CD4-positive, alpha-beta T cell treated with Interleukin-4 for 1 hour (primary cell): ENCODE measurements at places on chromosomes 4 and X.

DNA sequence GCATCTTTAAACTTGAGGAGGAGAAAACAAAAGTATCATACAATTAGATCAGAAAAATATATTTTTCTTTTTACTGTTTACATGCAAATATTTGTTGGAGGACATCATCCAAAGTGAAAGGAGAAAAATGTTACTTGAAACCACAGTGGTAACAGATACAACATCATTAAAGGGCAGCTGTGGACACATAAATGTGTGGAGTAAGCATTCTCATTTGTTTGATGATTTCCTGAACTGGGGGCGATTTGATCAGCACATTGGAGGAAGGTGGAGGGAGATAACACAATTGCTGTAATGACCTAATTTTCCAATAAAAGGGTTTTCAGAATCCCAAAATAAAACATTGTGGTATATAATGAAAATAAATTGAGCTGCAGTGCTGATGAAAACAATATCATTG is 314.5 kb upstream of the HS3ST1 start:
- no peak for DNase-seq

- no peak for DNase-seq
Measured at GRCh38 chrX:133542476-133542875, 127.2 kb upstream of the GPC4 start.

GRCh38 chr4:52701207-52701606 is 42.1 kb upstream of the USP46 start:
- no peak for DNase-seq

DNA sequence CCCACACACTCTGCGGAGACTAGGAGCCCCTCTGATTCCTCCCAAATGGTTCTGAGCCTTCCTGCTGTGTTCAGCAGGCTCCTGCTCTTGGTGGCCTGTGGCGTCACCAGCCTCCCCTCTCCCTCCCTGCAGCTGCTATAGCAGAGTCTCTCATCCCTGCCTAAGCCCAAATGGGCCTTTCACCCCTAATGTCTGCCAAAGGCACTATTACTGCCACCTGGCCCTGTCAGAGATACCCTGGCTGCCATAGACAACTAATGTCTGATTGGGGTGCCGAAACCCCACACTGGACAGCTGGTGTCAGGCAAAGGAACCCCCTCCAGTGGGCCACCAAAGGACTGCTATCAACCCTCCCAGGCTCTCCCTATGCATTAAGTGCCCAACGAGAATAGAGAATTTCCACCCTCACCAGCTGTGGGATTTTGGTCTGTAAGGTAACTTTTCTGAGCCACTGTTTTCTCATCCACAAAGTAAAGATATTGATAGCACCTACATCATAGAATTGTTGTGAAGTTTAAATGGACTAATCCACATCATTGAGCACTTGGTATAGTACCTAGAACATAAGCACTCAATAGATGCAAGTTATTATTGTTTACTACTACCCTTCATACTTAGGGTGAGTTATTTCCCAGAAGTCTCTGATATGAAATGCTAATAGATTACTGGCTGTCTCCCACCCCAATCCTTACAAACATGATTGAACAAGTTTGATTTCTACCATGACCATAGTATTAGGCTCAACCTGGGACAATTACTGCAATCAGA is 421.3 kb downstream of the MID1IP1 start:
- DNase-seq = no peak

- DNase-seq = no peak
Measured at GRCh38 chr4:60129740-60130139, 1070.4 kb upstream of the ADGRL3 start.

DNA sequence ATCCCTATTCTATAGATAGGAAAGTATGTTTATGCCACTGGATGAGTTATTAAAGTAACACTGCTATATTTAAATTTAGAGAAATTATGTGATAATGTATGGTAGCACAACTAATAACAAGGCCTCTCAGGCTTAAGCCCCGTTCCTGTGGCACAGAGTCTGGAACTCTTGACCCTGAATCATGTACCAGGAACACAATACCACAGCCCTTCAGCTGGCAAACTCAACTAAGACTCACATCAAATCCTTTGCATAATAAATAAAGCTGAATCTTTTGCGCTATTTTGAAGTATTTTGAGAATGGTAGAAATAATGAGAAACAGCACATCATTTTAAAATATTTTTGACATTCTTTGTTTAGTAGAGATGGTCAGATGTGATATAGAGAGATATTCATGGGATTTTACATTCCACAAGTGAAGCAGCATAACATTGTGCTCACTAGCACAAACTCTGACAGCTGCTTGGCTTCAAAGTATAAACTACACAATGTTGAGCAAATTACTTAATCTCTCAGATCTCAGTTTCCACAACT is 478.4 kb upstream of the FAM241A start:
- no peak for DNase-seq

GRCh38 chrX:97238632-97239031 is 354.9 kb downstream of the RPA4 start:
- DNase-seq = no peak

- DNase-seq = no peak
Measured at GRCh38 chrX:118519411-118520215, 24.0 kb downstream of the DOCK11 start.

DNA sequence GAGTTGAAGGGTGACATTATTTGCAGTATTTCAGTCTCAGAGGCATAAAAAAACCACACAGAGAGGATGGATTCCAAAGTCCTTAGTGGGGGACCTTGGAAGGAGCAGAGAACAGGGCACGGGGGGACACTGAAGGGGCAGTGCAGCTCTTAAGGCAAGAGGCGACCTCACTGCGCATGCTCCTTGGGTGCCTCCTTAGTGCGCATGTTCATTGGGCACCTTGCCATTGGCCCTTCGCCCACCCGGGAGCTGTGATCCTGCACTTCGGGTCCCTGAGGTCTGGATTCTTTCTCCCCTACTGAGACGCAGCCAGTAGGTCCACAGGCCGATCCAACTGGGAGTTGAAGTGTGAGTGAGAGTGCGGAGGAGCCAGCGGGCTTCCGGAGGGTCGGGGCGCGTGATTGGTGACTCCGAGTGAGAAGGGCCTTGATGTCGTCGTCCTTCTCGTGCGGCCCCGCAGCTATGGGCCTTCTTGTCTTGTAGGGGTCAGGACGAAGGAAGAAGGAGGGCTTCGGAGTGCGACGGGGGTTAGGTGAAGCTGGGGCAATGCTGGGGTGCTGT is at the start of gene XAGE5:
XAGE5 (plus strand) TSS at position 223 of the 561 bp plus-strand sequence. CDS start 1,280 bp downstream, outside the sequence.
- DNase-seq = no peak

GRCh38 chr4:101853691-101854090 is 63.2 kb downstream of the BANK1 start:
- no peak for DNase-seq

DNA sequence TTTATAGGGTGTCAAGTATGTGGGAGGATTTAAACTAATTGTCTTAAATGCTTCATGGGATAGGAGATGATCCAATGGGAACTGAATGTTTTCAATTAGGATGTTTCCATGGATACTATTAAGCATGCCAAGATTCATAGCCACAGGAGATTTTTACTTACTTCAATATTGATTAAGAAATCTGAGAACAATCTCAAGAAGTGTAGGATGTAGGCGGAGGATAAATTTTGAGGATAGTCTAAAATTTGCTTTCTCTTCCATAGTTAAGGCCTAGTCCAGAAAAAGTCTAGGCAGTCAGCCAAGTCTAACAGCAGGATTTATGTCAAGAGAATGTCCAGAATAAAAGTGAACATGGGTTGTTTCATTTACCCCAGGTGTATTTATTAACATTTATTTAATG is 32.8 kb downstream of the REPS2 start:
- DNase-seq = no peak

DNA sequence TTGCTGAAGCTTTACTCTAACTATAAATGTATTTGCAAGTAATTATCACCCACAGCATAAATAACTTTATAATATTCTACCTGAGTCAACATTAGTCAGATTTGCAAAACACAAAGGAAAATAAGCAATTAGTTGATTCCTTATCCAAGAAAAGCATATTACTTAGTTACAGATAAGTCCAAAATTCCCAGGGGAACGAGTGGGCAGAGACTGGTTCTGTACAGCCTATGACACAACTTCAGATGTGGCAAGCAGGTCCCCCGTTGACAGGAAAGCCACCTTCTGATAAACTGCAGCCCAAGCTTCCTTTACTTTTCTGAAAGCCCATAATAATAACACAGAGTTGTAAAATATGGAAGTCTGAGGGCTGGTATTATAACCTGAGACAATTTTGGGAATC is 62.4 kb upstream of the NDP start:
- DNase-seq = no peak

DNA sequence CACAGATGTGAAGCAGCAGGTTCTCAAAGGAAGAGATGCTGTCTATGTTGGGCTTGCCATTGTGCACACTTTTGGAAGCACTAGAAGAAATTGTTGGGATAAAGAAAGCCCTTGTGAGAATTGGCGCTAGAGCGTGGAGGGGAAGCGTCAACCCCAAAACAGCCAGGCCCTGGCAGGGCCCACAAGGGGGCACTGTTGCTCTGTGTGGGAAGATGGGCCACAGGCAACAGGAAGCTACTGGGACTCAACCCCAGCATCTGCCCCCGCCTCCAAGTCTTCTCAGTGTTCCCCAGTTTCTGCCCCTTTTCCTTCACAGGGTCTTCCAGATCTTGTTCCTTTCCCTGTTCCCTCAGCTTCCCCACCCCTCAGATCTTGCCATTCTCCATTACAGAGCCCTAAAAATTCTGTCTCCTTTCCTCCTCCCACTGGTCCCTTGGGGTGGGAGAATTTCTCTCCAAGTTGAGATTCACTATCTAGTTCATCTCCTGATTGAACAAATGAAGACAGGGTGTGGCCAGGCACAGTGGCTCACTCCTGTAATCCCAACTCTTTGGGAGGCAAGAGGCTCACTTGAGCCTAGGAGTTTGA is 85.5 kb downstream of the STARD8 start:
- peak; percentile 57 for DNase-seq

DNA sequence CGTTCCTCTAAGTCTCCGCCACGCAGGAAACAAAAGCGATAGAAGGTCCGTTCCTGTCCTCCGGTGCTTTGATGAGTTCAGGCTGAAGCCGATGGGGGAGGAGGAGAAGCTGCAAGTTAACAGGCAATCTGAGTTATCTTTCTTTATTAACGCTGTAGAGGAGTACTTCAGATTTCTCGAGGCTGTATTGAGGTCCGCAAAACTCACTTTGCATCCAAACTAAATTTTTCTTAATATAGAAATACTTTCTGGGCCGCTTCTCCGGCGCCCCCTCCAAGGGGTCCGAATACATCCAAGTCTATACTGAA is 395 bp upstream of the SOWAHB start:
- no peak for DNase-seq

- DNase-seq = no peak
Measured at GRCh38 chrX:21745756-21746155, 12.2 kb downstream of the SMPX start.

GRCh38 chr4:13656569-13657405 is 29.3 kb upstream of the BOD1L1 start:
- DNase-seq = peak; percentile 49

DNA sequence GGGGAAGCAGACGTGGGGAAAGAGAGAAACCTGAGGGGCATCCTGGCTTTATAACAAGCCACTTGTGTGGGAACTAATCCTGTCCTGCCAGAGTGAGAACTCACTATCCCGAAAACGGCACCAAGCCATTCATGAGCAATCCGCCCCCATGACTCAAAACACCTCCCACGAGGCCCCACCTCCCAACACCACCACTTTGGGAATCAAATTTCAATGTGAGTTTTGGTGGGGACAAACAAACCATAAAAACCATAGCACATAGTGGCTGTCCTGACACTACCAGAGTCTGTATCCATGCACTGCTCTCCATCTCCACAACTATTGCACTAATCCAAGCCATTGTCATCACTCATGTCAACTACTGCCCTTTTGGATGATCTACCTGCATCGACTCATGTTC is 28.5 kb upstream of the SEPTIN6 start:
- DNase-seq = no peak

GRCh38 chrX:40006106-40007017 is 91.4 kb downstream of the BCOR start:
- no peak for DNase-seq

- DNase-seq = no peak
Measured at GRCh38 chr4:8534129-8534528, 46.1 kb upstream of the GPR78 start.

DNA sequence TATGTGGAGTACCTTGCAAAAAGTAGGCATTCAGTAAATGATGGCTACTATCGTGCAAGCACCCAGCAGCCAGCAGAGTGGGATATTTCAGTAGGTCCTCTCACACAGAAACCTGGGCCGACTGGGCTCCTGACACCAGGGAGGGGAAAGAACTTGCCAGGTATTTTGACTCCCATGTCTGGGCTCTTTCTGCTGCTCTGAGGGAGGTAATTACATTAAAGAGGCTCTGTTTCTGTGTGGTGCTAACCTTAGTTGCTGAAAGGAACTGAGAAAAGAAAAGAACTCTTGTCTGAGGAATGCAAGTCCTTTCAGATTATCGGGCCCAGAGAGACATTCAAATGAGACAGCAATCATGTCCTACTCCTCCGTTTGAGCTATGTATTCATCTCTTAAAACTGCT is 175.8 kb upstream of the MTMR8 start:
- no peak for DNase-seq

- no peak for DNase-seq
Measured at GRCh38 chr4:15149234-15149838, 147.1 kb downstream of the CPEB2 start.

GRCh38 chrX:135477576-135477975 is 42.9 kb upstream of the INTS6L start:
- DNase-seq = peak; percentile 51

DNA sequence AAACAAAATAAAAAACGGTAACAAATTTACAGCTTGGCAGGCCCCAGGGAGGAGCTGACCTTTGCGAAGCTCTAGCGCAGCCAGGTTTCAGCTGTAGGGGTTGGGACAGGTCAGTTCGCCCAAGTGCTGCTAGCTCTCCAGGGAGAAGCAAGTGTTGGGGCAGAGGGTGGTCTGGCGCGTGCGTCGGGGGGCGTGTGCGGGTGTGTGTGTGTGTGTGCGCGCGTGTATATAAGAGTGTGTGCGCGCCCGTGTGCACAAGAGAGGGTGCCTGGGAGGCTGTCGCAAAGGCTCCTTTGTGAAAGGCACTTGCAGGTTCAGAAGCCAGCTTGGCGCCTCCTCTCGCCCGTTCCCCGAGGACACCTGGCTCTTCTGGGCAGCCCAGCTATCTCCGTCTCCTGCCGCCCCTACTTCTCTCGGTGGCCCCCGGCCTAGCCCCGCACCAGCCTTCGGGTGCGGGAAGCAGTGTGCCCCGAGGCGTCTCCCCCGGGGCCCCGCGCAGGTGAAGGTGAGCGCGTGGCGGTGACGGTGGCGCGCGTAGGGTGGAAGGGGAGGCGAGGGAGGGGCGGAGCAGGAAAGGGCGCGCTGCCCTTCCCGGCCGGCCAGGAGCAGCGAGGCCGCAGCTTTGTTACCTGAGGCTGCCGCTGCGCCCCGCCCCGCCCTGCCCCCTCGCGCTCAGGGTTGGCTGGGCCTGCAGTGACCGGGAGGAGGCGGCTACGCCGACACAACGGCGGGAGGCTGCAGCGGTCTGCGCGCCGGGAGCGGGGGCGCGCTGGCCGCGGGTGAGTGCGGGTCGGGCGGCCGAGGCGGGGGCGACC is at the start of gene FHDC1:
FHDC1 (plus strand) TSS at position 693 of the 815 bp plus-strand sequence. CDS start 6,735 bp downstream, outside the sequence.
- DNase-seq = no peak

DNA sequence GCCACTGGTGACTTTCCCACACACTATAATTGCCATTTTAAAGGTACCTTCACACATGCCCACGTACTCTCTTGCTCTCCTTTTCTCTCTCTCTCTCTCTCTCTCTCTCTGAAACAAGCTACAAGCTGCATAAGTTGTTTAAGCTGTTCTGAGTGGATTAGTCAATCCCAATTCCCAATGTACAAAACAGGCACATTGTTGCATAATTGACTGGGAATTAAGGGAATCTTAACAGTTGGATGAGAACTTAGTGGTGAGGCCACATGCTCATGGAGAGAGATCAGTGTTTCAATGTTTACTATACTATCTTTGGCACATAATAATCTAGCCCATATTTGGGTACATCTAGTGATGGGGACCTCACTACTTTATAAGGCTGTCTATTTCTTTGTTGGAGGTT is 123.3 kb downstream of the ARHGEF9 start:
- no peak for DNase-seq
